ENCODE measurements at places on chromosomes 5 and 9.

GRCh38 chr9:110443146-110443865 lies 105.6 kb upstream of the TXNDC8 start:
- DNase-seq: peak; percentile 61

GRCh38 chr5:91160714-91161285 lies 222.3 kb downstream of the ARRDC3 start:
- no peak for DNase-seq

- no peak for DNase-seq
These were observed 5.5 kb downstream of the TENT4A start for GRCh38 chr5:6718718-6719117.

DNA sequence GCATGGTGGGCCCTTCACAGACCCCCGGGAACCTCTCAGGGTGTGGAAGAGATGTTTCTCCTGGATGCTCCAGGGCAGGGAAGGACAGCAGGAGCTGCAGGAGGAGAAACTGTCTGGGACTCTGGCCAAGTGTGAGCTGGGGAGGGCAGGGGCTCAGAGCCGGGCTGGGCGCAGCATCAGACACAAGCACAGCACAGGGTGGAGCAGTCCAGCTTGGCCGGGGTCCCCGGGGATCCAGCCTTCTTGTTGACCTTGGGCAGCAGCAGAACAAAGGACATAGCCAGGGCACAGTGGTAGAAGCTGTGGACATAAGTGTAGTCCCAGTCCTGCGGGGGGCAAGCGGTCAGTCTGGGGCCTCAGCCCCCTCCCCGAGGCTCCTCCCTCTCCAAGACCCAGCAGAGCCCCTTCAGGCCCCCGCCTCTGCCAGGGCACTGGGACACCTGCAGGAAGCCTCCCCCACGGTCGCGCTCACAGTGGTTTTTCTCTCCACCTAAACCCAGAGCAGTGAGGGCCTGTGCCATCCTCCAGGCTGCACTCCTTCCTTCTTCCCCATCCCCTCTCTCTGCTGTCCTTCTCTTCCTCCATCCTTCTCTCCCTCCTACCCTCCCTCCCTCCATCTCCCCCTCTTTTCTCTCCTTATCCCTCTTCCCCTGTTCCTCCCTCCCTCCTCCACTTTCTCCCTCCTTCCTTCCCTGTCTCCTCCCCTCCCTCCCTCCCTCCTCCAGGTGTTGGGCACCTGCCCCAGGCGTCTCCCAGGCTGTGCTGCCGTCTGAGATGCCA lies 10.1 kb downstream of the MYMK start:
- DNase-seq: no peak

DNA sequence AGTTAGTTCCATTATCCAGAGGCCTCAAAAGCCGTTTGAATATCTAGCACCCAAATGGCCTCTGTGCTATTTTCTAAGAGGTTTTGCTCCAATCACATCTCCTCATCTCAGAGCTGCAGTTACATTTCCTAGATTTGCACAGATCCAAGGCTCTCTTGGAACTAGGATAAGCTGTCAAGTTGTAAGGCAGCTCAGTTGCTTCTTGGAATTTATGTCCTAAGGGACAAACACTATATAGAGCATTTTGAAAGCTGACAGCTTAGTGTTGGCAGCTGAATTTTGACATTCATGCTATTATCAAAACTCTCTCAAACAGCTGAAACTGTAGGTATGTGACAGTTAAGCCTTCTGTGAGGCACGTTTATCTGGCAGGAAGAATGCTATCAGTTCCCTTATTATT lies 97.0 kb downstream of the MACIR start:
- no peak for DNase-seq

GRCh38 chr5:134139377-134139851 lies 24.9 kb downstream of the TCF7 start:
- no peak for DNase-seq

Data from GM04503 (cell line).